ENCODE measurements at places on chromosomes 12 and 14.

GRCh38 chr12:121205491-121205890 is 4.4 kb upstream of the P2RX4 start:
- DNase-seq: no peak

DNA sequence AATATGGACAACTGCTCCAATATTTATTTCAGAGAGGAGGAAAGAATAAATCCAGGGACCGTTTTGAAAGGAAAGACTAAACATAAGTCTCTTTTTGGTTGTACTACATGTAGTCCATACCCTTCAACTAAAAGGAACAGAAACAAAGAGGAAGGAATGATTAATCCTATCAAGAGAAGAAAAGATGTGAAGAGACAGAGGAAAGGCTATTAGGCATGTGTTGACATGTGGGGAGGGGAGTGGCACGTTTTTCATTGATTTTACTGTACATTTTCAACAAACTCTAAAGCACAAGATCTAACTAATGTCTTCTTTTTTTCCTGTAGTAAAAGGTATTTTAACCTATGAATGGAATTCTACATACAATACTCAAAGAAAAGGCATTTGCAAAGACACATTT is 85.6 kb downstream of the NAV3 start:
- no peak for DNase-seq

DNA sequence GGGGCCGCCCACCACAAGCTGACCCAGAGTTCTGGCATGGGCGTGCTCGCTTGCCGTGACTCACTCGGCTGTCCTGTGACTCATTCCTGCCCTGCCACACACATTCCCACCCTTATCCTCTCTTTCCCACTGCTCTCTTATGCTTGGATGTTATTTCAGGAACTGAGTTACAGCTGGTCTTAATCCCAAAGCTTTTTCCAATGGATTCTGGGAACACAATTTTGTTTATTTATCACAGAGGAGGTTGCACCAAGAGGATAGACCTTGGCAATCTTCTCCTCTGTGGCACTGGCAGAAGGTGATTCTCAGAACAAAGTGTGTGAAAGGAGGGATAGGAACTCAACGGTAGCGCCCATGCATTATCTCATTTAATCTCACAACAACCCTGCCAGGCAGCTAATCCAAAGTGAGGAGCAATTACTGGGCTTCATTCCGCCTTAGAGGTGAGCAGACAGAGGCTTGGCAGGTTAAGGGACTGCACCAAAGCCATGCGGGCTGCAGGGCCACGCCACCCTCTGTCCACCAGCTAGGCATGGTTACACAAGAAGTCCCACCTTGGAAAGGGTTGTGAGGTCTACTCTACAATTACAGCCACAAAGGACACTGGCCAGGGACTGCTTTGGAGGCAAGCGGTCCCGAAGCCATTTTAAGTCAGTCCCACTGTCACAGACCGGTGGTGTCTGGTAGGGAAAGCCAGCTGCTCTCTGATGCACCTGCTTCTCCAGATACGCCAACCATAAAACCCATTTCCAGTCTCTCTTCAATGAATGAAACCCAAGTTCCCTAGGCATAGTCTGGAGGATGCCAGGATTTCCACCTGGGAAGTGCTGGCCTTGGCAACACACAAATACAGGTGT is 32.9 kb downstream of the SYNE3 start:
- peak; percentile 94 for DNase-seq

GRCh38 chr14:74596741-74597450 is 15.1 kb downstream of the LTBP2 start:
- DNase-seq: peak; percentile 57

DNA sequence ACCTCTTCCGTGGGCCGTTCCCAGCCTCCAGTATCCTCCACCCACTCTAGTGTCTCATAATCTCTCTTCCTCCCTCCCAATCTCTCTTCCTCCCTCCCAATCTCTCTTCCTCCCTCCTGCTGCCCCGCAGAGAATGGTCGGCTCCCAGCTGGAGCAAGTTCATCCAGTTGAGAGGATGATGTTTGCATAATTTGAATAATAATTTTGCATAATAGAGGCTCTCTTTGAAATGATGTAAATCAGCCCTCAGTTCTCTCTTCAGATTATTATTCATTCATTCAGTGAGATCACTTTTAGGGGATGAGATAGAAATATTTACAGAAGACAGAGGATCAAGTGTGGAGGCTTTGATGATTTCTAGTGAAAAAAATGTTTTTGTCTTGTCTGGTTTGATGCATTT is 125.0 kb downstream of the PTPN11 start:
- DNase-seq: no peak

DNA sequence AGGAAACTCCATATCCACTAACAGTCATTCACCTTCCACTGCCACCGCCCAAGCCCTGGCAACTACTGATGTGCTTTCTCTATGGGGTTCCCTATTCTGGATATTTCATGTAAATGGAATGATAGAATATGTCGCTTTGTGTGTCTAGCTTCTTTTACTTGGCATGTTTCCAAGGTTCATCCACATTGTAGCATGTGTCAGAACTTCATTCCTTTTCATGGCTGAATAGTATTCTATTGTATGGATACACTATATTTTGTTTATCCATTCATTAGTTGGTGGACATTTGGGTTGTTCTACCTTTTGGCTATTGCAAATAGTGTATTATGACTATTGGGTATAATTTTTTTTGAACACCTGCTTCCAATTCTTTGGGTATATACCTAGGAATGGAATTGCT is 8.6 kb downstream of the POU6F1 start:
- DNase-seq: no peak

DNA sequence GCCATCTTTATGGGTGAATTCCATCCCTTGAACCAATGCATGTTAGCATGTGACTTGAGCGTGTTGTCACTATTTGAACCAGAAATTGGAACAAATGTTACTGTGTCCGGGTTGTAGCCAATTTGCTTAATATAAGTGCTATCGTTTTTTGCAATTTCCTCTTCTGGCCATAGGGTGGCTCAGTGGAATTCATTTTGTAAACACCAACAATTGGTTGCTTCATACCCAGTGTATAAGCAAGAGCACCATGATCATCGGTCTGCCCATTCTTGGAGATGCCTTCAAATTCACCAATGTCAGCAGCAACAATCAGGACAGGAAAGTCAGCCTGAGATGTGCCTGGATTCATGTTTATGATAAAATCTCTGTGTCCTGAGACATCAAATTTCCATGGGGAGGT is 5.0 kb upstream of the NEDD1 start:
- DNase-seq: no peak

DNA sequence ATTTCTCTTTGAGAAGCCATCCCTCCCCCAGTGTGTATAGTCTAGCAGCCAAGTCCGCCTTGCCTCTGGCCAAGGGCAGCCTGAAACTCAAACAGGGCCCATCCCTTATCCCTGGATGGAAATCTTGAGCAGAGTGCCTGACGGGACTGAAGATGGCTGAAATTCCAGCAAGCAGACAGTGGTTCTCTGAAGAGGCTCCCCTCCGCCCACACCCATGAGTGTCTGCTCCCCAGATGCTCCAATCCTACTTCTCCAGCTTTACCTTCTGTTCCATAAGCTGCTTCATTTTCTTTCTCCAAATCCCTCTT is 396.2 kb downstream of the NUAK1 start:
- DNase-seq: no peak

GRCh38 chr14:68395604-68396003 is 397.3 kb downstream of the ZFP36L1 start:
- DNase-seq: peak; percentile 87

DNA sequence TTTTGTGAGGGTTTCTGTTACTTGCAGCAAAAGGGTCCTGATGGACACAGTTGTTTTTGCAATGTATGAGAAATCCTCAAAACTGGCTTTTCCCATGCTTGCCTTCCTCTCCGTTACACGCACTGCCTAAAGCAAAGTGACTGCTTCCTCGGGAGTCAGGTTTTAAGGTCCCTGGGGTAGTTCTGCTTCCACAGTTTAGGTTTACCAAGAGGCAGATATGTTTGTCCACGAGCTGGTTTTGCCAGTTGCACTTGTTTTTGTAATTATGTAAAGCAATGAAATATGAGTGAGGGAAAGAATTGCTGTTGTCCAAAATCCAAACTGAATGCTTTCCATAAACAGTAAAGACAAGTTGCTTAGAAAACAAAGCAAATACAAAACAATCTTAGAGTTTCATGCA is 290.7 kb upstream of the AMIGO2 start:
- DNase-seq: no peak

DNA sequence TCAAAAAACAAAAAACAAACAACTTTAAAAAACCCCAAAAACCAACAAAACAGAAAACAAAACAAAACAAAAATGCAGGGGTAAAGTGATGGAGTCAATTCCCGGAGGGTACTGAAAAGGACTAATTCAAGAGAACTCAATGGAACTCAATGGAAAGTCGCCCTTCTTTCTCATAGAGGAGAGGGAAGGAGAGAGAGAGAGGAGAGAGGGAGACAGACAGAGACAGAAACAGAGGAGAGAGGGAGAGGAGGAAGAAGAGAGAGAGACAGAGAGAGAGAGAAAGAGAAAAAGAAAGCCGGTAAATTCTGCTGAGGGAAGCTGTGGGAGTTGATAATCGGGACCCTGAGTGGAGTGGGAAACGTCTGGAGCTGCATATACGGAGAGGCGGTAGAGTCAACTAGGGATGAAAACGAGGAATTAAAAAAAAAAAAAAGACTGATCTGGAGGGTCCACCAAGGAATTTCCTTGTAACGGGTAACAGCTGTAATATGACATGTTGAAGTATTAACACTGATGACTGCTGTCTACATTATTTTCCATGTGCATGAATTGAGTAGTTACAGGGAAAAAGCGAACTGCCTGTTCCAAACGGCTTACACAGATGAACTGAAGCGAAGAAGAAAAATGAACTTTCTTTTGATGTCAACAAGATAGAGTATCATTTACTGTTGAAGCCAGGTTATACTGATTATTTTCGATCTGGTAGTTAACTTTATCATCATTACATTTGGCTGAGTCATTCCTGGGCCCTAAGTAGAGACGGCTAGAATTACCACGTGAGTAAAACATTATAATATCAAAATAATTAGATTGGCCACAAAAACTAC is 934 bp upstream of the ZC2HC1C start:
- peak; percentile 75 for DNase-seq

- no peak for DNase-seq
These were observed 11.9 kb upstream of the ATP5F1B start for GRCh38 chr12:56657416-56658379.

DNA sequence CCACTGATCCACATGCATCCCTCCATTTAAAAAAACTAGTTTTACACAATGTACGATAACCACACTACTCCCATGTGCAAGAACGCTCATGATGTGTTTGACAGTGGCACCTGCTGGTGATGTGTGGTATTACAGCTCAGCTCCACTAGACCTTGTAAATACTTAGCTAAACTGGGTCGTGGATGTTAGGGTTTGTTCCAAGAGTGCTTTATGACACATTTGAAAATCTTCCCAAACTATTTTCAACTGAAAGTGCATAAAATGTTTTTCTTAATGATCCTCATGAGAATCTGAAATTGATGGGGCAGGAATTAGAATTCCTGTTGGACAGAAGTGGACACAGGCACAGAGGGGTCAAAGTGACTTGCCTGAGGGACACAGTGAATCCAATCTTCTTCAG is 99.2 kb downstream of the SCARB1 start:
- peak; percentile 79 for DNase-seq

DNA sequence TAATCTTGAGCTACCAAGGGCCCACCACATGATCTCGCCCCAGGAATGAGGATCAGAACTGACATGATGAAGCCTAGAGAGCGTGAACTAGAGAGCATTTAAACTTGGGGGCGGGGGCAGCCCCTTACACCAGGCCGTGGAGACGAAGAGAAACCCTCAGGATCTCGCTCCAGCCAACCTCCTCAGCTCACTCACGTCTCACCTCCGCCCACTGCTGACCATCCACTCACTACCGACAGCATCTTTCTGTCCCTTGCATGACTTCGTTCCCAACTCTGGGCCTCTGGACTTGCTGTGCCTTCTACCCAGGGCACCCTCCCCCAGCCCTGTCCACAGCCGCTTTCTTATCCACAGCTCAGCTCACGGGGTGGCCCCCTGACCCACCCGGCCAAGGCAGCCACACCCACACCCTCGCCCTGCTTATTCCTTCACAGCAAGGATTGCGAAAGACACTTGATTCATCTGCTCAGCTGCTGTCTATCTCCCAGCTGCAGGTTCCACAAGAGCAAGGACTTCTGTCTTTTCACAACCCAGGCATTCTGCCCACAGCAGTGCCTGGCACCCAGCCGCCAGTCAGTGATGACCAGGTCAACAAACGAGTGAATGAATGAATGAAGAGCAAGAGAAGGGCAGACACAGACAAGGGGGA is 6.4 kb downstream of the STX2 start:
- peak; percentile 88 for DNase-seq

DNA sequence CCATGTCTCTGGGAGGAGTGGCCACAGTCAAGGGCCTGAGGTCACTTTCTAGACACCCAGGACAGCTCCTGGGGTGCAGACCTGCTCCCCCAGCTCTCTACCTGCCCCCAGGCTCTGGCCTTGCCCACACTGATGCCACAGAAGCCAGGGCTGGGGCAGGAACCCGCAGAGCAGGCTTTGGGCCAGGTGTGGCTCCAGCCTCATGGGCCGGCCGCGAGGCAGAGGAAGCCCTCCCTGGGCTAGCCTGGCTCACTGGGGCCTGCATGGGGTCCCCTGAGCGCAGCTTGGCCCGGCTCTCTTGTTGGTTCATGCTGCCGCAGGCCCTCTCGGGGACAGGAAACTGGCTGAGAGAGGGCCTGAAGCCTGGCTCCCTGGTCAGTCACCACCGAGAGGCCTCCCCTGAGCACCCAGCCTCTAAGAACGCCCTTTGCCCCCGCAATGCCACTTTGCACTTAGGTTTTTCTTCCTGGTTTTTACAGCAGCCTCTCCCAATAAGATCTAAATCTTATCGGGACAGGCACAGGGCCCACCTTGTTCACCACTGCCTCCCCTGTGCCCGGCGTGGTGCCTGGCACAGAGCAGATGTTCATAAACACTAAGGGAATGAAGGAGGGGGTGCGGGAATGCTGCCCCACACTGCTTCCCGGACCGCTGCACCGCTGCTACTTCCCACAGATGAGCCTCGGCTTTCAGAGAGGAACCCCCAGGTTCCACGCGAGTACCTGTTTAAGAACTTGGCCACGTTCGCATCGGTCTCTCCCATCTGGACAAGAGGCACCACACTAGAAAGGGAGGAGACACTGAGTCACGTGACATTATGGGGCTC is 14.7 kb downstream of the MMAB start:
- no peak for DNase-seq

DNA sequence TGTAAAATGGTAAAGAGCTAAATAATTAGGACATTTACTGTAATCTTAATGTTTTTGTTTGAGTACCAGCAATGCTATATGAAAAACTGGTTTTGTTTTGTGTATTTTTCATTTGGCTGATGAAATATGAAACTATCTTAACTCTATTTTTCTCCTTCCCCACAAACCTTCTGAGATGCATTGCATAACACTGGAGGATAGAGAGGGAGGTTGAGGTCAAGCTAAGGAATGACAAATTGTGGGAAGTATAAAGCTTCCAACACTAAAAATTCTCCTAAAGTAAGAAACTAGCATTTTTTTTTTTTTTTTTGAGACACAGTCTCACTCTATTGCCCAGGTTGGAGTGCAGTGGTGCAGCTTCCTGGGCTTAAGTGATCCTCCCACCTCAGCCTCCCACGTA is 31.5 kb upstream of the SRP54 start:
- peak; percentile 71 for DNase-seq

Measured in fibroblast of lung (primary cell).